GOT3 (cell line): ENCODE measurements at places on chromosomes 12 and 14.

- DNase-seq, result no peak
Observed at GRCh38 chr14:75185251-75186040, 9.0 kb upstream of the TMED10 start.

GRCh38 chr14:69716478-69717187 is 50.3 kb upstream of the SRSF5 start:
- DNase-seq, result peak; percentile 1

- DNase-seq, result no peak
Observed at GRCh38 chr14:34020014-34020413, 69.1 kb upstream of the EGLN3 start.

DNA sequence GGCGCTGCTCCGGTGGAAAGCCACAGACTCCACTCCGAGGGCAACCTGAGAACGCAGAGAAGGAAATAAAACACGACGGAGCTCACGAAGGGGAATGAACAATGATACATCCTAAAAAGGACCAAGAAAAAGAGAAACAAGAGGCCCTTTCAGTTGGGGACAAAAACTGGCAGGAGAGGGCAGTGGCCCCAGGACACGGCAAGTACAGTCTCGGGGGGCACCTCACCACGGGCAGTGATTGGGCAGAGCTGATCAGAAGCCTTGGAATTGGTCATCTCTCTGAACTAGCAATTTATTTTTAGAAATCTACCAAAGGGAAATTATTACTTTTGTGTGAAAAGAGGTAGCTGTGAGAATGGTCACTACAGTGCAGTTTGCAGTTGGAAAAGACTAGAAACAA is 27.9 kb downstream of the CCDC92 start:
- no peak for DNase-seq

- DNase-seq, result no peak
Observed at GRCh38 chr12:119384340-119384739, 49.8 kb downstream of the CCDC60 start.

DNA sequence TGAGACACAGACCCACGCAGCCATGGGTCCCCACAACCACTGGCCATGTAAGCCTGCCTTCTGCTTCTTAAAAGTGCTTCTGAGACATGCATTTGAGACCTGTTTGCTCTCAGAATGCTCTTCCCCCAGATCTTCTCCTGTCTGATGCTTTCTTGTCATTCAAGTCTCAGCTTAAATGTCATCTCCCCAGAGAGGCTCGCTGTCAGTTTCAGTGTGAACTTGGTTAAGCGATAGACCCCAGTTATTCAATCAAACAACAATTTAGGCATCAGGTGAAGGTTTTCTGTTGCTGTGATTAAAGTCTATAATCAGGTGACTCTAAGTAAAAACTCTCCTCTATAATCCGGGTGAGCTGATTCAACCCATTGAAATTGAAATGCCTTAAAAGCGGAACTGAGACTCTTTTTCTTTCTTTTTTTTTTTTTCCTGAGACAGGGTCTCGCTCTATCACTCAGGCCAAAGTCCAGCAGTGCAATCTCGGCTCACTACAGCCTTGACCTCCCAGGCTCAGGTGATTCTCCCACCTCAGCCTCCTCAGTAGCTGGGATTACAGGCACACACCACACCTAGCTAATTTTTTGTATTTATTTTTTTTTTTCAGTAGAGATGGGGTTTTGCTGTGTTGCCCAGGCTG is 123.4 kb downstream of the KSR2 start:
- no peak for DNase-seq

DNA sequence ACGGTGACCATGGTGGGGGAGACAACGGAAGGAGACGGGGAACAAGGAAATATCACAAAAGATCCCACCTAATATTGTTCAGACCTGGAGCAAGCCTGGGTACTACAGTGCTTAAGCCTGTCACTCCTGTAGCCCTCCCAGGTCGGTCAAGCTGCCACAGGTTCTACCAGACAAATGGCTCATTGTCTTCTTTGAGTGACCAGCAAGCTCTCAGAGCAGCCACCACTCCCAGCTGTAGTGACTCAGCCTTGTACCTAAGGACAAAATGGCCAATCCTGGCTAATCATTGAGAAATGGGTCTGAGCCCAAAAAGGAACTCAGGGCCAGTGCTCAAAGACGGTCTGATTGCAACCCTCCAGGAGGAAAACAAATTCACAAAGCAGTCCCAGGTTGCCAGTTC is 238.4 kb upstream of the NOS1 start:
- DNase-seq, result no peak

GRCh38 chr14:49986343-49987014 is 93.6 kb downstream of the ARF6 start:
- DNase-seq, result no peak
